Ovary (tissue), 10 donors: ENCODE measurements at places on chromosomes 12 and 14. TPM values are rescaled to one million over a fixed set of nuclear protein-coding genes. Genes with fewer than 3 reads are reported as not detected.

Gene ZC2HC1C
- total RNA-seq = 1.3 TPM

Gene RNASE7
- not detected for total RNA-seq

Gene PRH2
- 0.43 TPM for total RNA-seq

Gene EP400
- total RNA-seq = 60.7 TPM

Gene LRTM2
- total RNA-seq = not detected

Gene TRAFD1
- 27.4 TPM for total RNA-seq

Gene SLC4A8
- total RNA-seq = 7.8 TPM

Gene HCAR1
- 0.48 TPM for total RNA-seq

Gene ZC3H10
- 9.0 TPM for total RNA-seq

Gene TIMELESS
- 4.2 TPM for total RNA-seq

Gene PRB3
- total RNA-seq = not detected

Gene SELPLG
- 3.6 TPM for total RNA-seq

Gene INHBC
- not detected for total RNA-seq

Gene LIMA1
- total RNA-seq = 34.5 TPM

Gene ERP27
- 2.7 TPM for total RNA-seq

Gene CLEC4C
- not detected for total RNA-seq

Gene ALDH1L2
- 5.5 TPM for total RNA-seq

Gene SIX4
- 3.5 TPM for total RNA-seq

Gene CIT
- total RNA-seq = 2.0 TPM

Gene TUNAR
- total RNA-seq = 3.7 TPM

Gene TMCC3
- 15.3 TPM for total RNA-seq

Gene NAV3
- total RNA-seq = 16.1 TPM

Gene TAS2R19
- total RNA-seq = 3.1 TPM

Gene TAS2R42
- total RNA-seq = not detected

Gene IL22
- not detected for total RNA-seq

Gene KRT8
- 2.7 TPM for total RNA-seq

Gene NTS
- total RNA-seq = not detected

Gene PLBD2
- total RNA-seq = 37.6 TPM

Gene TPPP2
- 0.72 TPM for total RNA-seq

Gene FAM222A
- 7.2 TPM for total RNA-seq

Gene GLI1
- total RNA-seq = 0.69 TPM

Gene CRACR2A
- 2.1 TPM for total RNA-seq

Gene MAP1LC3B2
- 3.1 TPM for total RNA-seq

Gene APPL2
- total RNA-seq = 45.2 TPM

Gene IL25
- not detected for total RNA-seq

Gene KRT4
- not detected for total RNA-seq

Gene RPS6KA5
- total RNA-seq = 8.4 TPM

Gene SRRM4
- total RNA-seq = not detected

Gene TC2N
- 44.4 TPM for total RNA-seq

Gene KCNA5
- 0.34 TPM for total RNA-seq

Gene HEBP1
- total RNA-seq = 83.7 TPM

Gene IAPP
- not detected for total RNA-seq

Gene GDF3
- total RNA-seq = 0.24 TPM

Gene LBHD2
- not detected for total RNA-seq

Gene CMAS
- 22.9 TPM for total RNA-seq

Gene TAS2R43
- 1.8 TPM for total RNA-seq

Gene RAPGEF3
- total RNA-seq = 50.4 TPM

Gene LRFN5
- 1.7 TPM for total RNA-seq

Gene PTPRO
- total RNA-seq = 0.30 TPM

Gene ASIC1
- total RNA-seq = 4.1 TPM

Gene MGAT4C
- 0.32 TPM for total RNA-seq

Gene ACSM4
- not detected for total RNA-seq

Gene AJUBA
- total RNA-seq = 21.3 TPM
